Retina (tissue), 1 donor: ENCODE measurements at places on chromosomes 3 and 15.

GRCh38 chr15:55928955-55929354 is 64.5 kb downstream of the NEDD4 start:
- no peak for DNase-seq

DNA sequence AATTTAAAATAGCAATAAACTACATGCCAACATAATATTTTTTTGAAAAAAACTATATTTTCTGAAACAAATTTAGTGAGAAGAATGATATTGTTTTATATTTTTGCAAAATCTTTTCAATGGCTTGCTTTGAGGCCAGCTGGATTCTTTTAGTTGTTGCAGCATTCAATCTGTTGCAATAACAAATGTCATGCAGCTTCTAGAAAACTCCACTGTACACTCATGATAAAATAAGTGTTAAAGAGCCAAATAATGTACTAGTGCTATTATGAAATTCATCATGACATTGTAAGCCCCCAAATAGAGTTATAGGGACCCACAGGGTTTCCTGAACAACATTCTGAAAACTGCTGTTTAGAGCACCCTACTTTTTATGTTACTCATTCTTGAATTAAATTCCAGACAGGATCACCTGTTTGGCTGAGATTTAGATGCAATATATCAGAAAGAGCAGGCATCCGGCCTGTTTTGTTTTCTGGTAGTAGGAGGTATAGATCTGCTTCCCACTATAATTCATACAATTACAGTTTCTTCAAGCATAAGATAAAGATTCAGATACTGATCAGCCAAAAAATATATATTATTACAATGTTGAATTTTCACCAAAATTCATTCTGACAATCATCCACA is 703.0 kb upstream of the ZNF385D start:
- DNase-seq: no peak

DNA sequence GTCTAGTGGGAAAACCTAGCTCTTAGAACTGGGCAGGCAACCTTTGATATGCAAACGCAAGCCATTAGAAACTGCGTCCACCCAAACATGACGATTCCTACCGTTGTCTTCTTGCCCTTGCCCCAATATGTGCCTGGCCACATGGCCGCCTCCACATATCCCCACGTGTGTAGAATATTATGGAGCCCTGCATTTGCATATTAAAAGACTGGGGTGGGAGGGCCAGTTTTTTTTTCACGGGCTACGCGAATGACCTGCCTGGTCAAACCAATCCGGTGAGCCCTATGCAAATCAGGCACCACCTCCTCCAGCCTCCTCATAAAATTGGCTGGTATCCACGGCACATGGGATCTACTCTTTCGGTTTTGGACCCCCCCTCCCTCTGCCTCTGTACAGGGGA is 381.0 kb upstream of the RGMA start:
- no peak for DNase-seq

- DNase-seq: no peak
Measured at GRCh38 chr3:138712086-138712485, 103.5 kb downstream of the FAIM start.

GRCh38 chr3:188542196-188542595 is 388.2 kb downstream of the LPP start:
- DNase-seq: no peak

- DNase-seq: peak; percentile 65
Measured at GRCh38 chr3:182979674-182980191, 605 bp downstream of the DCUN1D1 start.

DNA sequence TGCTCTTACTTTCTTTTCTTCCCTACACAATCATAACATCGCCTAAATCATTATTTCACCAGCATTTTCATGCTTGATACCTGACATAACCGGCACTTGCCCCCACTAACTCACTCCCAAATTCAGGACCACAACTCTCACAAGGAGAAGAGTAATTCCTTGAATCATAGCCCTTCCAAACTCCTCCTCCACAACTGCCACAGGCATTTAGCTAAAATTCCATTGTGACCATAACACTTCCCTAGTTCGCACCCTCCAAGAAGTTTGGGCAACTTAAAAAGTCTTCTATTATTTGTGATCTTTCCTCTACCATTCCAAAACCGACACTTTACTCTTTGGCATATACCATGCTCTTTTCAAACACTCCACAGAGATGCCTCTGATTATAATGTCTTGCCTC is 59.4 kb upstream of the XRN1 start:
- DNase-seq: no peak

- DNase-seq: peak; percentile 30
Measured at GRCh38 chr3:34260271-34261000, 462.0 kb downstream of the PDCD6IP start.

GRCh38 chr3:63450634-63451363 is 172.7 kb downstream of the SYNPR start:
- no peak for DNase-seq

- no peak for DNase-seq
Measured at GRCh38 chr3:38561746-38562466, 65.8 kb downstream of the EXOG start.

- no peak for DNase-seq
Measured at GRCh38 chr3:149321136-149321535, 12.3 kb downstream of the TM4SF18 start.

GRCh38 chr3:120441776-120442175 is 9.0 kb downstream of the FSTL1 start:
- no peak for DNase-seq

- DNase-seq: no peak
Measured at GRCh38 chr3:196419386-196419785, 12.8 kb downstream of the UBXN7 start.

DNA sequence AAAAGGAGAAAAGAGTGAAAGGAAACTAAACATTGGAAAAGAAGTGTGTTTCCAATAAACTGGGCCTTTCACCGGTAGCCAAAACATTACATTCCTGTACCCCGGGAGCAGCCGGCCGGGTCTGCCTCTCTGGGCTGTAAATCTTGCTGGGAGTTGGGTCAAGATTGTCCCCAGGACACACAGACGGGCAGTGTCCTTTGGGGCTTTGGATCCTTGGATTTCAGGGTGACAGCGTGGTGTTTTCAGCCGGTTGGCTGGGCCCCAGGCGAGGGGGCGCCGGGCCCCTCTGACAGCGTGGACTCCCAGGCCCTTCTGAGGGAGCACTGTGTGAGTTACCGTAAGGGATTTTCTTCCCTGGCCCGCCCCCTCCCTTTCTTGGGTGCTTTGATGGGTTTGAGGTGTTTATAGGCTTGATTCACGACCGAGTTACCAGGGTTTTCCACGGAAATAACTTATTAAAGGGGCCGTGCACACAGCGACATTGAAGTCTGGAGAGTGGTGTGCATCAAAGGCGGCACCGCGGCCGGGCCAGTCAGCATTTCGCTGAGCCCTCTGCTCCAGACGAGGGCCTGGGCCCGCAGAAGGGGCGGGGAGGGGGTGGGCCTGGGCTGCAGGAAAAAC is 27.4 kb downstream of the SMAD6 start:
- DNase-seq: peak; percentile 65

DNA sequence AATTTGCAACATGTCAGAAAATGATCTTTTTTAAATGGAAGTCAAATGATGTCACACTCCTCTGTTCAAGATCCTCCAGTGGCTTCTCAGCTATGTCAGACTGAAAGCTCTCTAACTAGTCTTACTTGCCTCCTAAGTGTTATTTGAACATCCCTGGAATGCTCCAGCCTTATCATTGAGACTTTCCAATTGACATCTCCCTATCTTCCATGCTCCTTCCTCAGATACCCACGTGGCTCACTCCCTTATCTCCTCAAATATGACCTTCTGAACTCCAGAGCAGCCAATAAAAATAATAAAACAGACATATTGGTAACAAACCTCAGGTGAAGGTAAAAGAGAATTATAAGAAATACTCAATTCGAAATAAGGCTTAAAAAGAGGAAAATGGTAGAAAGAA is 25.5 kb upstream of the AADAC start:
- no peak for DNase-seq

DNA sequence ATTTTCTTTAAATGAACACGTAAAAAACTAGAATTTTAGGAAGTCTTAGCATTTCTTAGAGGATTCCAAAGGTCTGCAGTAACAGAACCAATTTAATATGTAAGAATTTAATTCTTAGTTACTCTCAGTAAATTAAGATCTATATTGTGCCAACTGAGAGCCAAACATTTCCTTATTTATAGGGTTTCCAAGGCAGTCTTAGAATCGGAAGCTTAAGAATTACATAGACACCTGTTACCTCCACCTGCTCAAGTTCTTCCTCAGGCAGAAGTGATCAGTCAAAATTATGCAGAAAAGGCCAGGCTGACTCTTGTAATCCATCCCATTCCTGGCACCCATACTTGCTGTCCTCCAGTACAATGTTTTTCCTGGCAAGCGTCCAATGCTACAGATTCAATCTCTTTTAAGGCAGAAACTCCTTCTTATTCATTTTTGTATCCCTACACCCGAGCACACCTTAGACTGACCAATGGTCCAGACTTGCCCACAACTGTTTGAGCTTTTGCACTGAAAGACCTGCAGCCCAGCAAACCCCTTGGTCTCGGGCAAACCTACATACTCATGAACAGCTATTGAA is 64.3 kb downstream of the NCEH1 start:
- DNase-seq: no peak

DNA sequence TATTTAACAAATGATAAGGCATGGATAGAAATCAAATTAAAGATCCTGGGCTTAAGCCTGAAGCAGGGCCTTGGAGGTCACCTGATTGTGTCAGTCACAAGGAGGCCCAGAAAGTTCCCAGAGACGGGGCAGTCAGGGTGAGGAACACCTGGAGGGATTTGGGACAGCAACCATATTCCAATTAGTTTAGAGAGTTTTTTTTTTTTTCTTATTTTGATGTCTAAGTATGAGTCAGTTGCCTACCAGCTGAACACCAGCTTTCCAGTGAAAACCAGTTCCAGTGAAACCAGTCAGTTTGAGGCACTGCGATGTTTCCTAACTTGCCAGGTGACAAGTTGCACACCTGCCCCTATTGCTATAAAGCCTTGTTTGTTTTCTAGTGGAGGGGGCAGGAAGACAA is 350.7 kb upstream of the AZI2 start:
- DNase-seq: no peak

DNA sequence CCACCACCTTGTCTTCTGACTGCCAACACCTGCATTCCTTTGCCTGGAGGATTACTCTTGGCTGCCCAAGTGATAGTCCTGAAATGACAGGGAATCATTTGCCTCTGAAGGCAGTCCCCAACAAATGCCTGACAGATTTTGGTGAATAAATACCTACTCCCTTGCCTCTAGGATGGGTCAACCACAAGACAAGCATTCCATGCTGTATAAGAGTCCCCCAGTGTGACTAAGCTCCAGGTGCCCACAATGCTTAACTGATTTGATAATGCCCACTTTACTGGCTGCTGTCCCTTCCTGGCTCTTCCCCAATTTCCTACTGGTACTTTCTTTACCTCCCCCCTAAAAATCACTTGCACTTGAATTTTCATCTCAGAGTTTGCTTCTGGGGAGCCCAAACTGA is 14.8 kb downstream of the THRB start:
- DNase-seq: no peak

GRCh38 chr3:110814170-110815007 is 257.2 kb upstream of the NECTIN3 start:
- DNase-seq: no peak

- no peak for DNase-seq
Measured at GRCh38 chr3:188211476-188211875, 57.5 kb downstream of the LPP start.

DNA sequence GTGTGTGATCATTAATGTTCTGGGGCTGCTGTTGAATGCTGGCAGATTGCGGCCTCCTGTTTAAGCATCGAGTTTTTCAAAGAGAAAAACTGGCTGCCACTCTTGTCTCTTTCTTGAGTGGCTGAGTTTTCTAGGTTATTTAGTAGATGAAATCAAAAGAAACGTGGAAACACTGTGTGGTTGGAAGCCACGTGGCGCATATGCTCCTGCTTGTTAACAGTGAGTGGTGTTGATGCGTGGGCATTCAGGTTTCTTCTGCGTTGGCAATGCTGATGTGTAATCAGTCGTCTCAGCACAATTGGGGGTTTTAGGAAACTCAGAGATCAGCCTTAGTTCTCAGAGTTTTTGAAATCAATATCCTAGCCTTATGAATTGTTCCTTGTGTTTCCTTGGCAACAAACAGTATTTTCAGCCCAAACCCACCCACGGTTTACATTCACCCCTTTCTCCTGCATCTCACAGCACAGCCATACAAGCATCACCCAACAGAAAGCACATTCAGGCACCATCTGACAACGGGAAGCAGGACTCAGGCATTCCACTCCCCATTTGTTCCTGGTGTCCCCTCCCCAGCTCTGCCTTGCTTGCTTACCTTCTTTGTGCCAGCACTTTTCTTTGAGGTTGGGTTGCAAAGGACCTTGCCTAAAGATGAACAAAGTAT is 74.7 kb downstream of the SEC22A start:
- DNase-seq: no peak

GRCh38 chr15:21262851-21263425 is 177.4 kb downstream of the POTEB3 start:
- DNase-seq: no peak

- DNase-seq: no peak
Measured at GRCh38 chr3:191425322-191425734, 35.6 kb upstream of the PYDC2 start.

- DNase-seq: no peak
Measured at GRCh38 chr3:94616833-94617232, 554.0 kb downstream of the NSUN3 start.

DNA sequence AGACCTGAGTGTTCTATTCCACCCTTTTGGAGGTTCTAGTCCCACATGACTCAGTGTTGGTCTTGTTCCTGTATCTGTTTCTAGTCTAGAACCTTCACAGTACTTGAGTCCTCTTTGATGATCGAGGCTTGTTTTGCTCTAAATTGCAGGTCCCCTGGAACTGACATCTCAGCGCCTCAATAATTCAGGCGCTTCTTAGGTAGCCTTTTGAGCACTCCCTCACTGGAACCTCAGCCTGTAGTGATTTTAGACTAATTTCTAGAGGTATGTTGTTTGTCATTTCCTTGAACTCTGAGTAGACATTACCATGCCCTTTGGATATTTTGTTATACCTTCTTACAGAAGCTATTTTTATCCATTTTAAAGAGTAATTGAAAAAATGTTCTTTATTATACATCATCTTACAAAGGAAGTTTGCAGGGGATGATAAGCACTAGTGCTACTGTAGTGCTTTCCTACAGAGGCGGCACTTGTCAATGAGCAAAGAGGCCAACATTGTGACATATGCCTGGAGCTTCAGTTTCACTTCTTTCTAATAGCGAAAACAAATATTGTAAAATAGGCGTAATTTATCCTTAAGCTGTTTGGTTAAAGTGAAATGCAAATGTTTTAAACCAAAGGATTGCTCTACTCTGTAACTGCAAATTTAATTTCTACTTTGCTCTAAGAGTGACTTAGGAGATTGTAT is 75.7 kb downstream of the EFL1 start:
- DNase-seq: no peak

DNA sequence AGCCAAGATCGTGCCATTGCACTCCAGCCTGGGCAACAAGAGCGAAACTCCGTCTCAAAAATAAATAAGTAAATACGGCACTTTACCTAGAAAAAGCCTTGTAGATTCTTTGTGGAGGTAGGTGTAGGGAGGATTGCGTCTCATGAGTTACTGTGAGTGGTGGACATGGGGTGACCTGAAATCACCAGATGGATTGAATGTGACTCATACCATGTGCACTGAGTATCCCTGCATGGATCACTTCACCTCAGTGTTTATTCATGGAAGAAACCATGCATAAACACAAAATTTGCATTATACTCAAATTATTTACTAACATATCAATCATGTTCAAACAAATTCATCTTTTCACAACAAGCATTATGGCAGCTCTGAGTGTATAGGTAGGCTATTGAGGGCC is 55.9 kb downstream of the MRPS25 start:
- DNase-seq: no peak
